ENCODE measurements at places on chromosomes 2 and 18. TPM values are rescaled to one million over a fixed set of nuclear protein-coding genes. Genes with fewer than 3 reads are reported as not detected.

LGALSL gene
- total RNA-seq, result 3.7 TPM

MAP3K19 gene
- total RNA-seq, result not detected

COLEC12 gene
- total RNA-seq, result 45.1 TPM

UGT1A7 gene
- total RNA-seq, result not detected

HOXD3 gene
- 19.2 TPM for total RNA-seq

PROM2 gene
- total RNA-seq, result 0.05 TPM

DES gene
- not detected for total RNA-seq

ANKRD30BL gene
- total RNA-seq, result not detected

PRSS56 gene
- total RNA-seq, result not detected

LAMA3 gene
- total RNA-seq, result 15.9 TPM

CDH7 gene
- not detected for total RNA-seq

SLC38A11 gene
- not detected for total RNA-seq

ADAM23 gene
- total RNA-seq, result 0.85 TPM

THSD7B gene
- under 0.01 TPM for total RNA-seq

INHA gene
- not detected for total RNA-seq

GPR17 gene
- total RNA-seq, result not detected

ARMC9 gene
- 19.9 TPM for total RNA-seq

SS18 gene
- 97.9 TPM for total RNA-seq

SERPINB3 gene
- total RNA-seq, result 0.17 TPM

ADRA2B gene
- 0.05 TPM for total RNA-seq

TMEM163 gene
- total RNA-seq, result 0.09 TPM

SAG gene
- total RNA-seq, result 0.19 TPM

NHEJ1 gene
- 25.7 TPM for total RNA-seq

MBD1 gene
- total RNA-seq, result 68.7 TPM

G6PC2 gene
- total RNA-seq, result not detected

CSRNP3 gene
- 0.51 TPM for total RNA-seq

CYP27A1 gene
- total RNA-seq, result 8.6 TPM

RBKS gene
- 1.2 TPM for total RNA-seq

SERPINB12 gene
- not detected for total RNA-seq

ANAPC1 gene
- total RNA-seq, result 83.0 TPM

PAX8 gene
- total RNA-seq, result 0.68 TPM

CTLA4 gene
- total RNA-seq, result 1.7 TPM

FAM117B gene
- total RNA-seq, result 2.7 TPM

GPR45 gene
- total RNA-seq, result not detected

Measured in dermis blood vessel endothelial cell (primary cell).